ENCODE measurements at places on chromosomes 6 and 20. TPM values are rescaled to one million over a fixed set of nuclear protein-coding genes. Genes with fewer than 3 reads are reported as not detected.
A peak's percentile ranks its signal among the peaks of the same experiment; 100 is the strongest.

Gene TRIM10
- 2.3 TPM for total RNA-seq

Gene PTPRK
- total RNA-seq: 73.2 TPM

Gene SESN1
- 123 TPM for total RNA-seq

Gene CDC25B
- 9.4 TPM for total RNA-seq

Gene CLIC5
- total RNA-seq: 2.0 TPM

- peak; percentile 86 for DNase-seq
These were observed 27.6 kb downstream of the SYNJ2 start for GRCh38 chr6:158009114-158009891.

DNA sequence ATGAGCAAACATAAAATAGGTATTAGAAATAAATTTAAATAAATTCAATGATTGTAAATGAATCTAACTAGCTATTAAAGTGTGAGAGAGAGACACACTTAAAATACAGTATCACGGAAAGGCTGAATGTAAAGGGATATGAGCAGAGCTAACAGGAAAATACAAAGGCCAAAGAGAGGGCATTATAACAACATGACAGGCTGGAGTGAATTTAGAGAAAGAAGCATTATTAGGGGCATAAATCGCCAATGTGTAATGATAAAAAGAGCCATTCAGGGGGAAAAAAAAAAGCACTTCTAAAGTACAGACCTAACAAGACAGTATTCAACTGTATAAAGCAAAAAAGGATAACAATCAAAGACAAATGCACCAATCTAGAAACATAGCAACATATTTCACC is 28.1 kb downstream of the DACT2 start:
- DNase-seq: no peak

GRCh38 chr6:10403385-10404106 is 11.3 kb downstream of the TFAP2A start:
- DNase-seq: no peak

DNA sequence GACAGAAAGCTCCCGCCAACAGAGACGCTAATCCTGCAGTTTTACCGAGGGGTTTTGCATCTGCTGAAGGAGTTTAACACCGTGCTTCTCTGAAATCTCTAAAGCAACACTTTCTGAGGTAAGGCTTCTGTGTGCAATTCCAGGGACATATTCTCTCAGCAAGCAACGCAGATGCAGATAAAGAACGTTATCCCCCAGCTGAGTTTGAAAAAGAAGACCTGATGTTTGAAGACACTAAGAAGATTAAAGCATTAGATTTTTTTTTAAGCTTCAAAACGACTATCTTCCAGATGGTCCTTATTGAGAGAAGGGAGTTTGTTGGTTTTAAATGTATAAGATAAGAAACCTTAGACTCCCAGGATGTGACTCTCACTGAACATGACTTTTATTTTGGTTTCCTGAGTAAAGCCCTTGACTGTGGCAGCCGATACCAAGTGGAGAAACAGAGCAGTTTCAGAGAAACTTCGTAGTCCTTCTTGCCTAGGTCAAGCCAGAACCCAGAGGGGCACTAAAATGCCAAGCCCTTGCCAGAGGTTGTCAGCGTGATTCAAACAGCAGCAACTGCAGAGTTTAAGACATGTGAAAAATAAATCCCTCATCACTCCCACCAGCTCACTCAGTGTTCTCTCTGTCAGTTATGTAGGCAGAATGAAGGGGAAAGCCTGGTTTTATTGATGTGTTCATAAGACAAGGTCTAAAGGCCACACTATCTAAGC is 353.3 kb upstream of the CNR1 start:
- no peak for DNase-seq

DNA sequence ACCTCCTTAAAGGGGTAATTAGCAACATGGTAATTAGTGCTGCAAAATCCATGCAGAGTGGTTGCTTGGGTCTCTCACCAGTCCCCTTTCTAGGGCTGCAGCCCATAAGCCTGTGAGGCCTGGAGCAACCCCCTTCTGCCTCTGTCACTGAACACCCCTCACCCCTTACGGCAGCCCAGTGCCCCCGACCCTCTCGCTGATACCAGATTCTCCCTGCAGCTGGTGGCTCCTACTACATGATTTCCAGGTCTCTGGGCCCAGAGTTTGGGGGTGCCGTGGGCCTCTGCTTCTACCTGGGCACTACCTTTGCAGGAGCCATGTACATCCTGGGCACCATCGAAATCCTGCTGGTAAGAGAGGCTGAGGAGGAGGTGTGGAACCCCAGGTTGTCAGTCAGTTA is 8.0 kb downstream of the SLC12A5 start:
- DNase-seq: no peak

GRCh38 chr20:24872291-24873024 is 76.6 kb upstream of the CST7 start:
- DNase-seq: peak; percentile 16

DNA sequence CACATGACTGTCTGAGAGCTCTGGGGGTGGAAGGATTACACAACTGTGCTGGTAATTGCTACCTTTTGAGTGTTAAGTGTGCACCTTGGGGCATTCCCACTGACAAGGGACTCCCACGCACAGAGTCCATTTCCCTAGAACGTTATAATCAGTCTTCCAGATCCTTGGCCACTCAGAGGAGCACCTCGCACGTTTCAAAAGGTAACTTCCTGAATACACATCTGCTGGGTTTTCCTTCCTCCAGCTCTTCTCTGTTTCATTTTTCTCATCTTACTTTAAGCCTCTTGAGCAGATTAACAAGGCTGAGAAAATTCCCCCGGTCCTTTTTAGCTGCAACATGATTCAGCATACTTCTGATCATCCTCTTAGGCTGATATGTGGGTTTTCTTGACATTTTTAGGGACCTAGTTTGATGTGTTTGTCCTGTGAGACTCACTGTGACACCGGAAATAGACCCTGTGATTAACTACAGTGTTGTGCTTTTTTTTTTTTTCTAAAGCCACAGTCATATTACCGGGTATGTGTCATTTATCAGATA is 98.4 kb upstream of the DUSP22 start:
- no peak for DNase-seq

DNA sequence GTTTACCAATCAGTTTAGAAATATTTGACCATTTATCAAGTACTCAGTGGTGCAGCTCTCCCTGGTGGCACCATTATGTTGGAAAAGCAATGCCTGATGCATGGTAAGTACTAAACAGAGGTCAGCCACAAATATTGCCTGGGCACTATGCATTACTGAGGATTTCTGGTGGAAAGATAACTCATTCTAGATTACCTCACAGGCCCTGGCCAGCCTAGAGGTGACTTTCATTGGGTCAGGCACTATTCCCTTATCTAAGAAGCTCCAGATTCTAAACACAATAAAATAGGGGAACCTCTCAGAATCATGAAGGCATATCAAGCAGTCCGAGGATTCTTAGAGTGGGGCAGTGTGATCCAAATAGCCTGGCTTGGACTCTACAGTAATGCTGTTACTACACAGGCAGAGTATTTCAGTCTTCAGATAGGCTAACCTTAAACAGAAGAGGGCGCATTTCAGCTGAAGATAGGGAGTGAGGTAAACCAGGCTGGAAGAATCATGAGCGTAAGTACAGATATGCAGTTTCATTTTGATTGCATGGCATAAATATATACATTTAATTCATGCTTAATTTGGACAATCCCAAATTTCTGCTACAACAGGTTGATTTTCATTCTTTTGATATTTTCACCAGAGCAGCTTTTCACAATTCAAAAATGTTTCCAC is 12.1 kb downstream of the LGSN start:
- DNase-seq: no peak

GRCh38 chr6:73712535-73713173 is 16.7 kb downstream of the CD109 start:
- no peak for DNase-seq

DNA sequence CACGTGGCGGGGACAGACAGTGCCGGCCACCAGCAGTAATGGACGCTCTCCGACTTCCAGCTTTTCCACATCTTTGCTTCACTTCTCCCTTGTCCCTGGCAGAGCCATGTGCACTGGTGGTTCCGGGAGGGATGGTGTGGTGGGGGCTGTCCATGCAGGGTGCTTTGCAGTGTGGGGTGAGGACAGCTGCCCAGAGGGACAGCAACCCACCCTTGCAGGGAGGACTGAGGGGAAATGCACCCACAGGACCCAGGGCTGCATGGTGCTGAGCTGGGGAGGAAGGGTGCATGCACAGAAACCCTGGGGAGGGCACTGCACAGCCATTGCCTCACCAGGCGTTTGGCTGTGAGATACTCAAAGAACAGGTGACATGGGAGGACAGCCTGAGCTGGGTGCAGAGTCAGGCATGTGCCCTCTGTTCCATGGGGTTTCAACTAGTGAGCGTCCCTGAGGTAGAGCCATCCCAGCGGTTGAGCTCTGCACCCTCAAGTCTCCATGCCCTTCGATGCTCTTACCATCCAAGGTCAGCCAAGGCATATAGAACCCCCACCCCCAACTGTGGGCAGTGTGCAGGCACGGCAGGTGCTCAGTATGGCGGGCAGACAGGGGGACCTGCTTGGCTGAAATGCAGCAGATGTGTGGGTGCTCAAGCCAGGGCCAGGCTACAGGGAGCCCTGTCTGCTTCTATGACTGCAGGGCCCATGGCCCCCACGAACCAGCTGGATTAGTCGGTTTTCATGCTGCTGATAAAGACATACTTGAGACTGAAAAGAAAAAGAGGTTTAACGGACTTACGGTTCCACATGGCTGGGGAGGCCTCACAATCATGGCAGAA is 239.7 kb downstream of the TTLL2 start:
- DNase-seq: no peak

DNA sequence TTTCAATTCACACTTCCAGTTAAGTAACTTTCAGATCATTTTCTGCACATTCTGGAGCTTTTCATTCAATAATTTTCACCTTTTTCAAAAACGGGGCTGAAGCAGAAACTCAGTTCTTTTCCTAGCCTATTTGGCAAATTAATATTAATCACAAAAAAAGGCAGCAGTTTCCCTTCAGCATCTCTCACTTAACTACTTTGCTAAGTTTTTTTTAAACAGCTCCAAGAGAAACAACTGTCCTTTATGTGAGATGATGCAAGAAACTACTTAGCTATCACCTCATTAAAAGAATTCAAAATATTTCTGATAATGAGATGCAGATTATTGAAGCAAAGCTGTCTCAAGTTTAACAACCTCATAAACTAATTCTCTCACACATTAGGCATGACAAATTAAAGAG is 11.8 kb downstream of the CASS4 start:
- no peak for DNase-seq

DNA sequence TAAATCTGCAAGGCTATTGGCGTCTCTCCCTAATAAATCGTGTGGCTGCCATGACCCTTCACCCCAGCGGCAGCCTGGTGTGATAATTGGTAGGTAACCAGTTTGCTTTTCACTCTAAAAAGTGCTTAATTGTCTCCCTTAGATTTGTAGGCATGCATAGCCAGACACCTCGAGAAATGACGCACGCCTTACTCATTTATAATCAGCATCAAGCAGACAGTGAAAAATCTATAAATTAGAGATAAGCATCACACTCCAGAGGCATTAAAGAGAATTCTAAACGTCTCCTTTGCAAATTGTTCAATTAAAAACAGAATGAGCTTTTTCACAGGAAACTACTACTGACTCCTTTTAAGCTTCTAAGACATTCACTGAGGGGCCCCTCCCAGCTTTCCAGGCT is 110.2 kb upstream of the RPS6KA2 start:
- DNase-seq: no peak

DNA sequence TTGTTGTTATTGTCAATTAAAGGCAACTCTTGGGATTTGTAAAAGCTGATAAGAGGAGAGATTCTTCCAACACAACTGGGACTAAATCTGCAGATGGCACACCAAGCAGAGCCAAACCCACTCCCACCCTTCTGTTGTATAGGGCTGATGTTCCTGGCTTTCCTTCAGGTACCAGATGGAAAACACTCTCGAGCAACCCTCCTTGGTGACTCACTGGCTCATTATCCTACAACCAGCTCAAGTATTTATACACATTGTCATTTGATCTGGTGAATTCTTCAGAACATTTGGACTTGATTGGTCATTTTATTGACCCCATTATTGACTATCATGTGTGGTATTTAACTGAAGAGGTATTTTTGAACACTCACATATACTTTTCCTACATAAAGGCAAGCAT is 190.3 kb upstream of the PCSK2 start:
- DNase-seq: no peak

GRCh38 chr20:44390280-44390679 is 34.8 kb downstream of the HNF4A start:
- DNase-seq: no peak

DNA sequence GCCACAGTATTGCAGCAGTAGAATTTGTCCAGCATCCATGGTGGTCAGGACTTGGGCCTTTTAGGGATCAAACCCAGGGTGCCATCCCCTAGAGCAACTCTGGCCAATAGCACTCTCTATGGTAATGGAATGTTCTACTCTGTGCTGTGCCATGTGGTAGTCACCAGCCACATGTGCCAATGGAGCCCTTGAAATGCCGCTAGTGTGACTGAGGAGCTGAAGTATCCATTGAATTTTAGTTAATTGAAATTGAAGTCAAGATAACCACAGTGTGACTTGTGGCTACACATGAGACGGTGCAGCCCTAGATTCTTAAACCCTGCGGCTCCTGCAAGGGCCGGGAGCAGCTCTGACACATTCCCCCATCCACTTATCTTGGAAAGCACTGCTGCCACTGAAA is 54.6 kb downstream of the SLC2A10 start:
- no peak for DNase-seq

DNA sequence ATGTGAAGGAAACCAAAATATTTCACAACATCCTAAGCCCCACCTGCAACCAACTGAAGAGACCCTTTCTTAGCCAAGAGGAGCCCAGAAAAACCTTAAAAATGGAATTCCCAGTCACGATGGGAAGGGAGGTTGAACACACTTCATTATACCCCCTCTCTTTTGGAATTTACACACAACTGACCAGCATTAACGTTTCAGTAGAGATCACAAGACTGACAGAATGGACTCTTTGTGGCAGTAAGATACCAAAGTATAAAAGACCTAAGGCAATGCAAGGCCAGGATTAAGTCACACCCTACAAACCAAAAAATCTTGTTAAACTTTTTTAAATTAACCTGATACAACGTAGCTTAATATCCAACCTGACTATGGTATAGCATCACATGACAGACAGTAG is 190.9 kb downstream of the OTOR start:
- no peak for DNase-seq

DNA sequence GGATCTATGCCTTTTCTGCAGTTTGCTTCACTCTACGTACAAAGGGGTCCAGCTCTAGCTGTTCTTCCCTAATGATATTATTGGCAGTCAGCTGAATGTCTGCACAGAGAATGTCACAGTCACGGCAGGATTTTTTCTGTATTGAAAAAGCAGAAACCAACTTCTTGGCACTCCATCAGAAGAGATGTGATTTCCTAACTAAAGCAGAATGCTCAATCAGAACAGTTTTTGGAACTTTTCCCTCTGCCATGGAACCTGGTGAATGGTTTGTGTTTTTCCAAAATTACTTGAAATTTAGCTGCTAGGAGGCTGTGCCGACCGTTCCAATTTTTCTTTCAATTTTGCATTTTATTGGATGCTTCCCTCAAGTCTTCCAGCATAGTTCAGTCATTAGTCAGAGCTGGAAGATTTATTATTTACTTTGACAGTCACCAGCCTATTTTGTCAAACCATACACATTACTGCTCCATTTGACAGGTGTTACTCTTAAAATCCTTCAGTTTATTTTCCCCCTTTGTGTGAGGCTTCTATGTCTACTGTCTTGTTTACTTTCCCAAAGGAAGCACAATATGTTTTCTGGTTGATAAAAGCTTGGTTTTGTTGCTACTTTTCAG is 259.6 kb upstream of the EPHA7 start:
- DNase-seq: peak; percentile 16
